ENCODE measurements at places on chromosomes 1 and 21. TPM values are rescaled to one million over a fixed set of nuclear protein-coding genes. Genes with fewer than 3 reads are reported as not detected.

The TPTE gene
- not detected for polyA plus RNA-seq

The MYOC gene
- not detected for polyA plus RNA-seq

The SPRR2E gene
- polyA plus RNA-seq, result not detected

The HES3 gene
- polyA plus RNA-seq, result not detected

The GPR37L1 gene
- 0.13 TPM for polyA plus RNA-seq

The FNBP1L gene
- polyA plus RNA-seq, result 24.1 TPM

DNA sequence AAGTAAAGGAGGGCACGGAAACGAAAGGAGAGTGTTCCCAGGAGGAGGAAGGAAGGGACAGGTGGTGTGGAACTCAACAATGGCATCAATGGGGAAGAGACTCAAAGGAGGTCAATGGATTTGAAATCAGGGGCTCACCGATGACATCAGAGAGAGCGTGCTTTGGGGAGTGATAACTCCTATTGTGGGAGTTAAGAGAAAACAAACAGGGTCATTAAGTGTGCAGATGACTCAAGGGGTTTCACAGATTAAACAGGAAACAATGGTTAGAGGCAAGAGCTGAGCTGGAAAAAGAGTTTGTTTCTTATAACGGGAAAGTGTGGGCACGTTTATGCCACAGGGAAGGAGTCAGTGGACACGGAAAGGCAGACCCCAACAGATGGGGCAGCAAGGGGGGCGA, 629.1 kb downstream of the SMYD3 start:
- DNase-seq, result no peak

DNA sequence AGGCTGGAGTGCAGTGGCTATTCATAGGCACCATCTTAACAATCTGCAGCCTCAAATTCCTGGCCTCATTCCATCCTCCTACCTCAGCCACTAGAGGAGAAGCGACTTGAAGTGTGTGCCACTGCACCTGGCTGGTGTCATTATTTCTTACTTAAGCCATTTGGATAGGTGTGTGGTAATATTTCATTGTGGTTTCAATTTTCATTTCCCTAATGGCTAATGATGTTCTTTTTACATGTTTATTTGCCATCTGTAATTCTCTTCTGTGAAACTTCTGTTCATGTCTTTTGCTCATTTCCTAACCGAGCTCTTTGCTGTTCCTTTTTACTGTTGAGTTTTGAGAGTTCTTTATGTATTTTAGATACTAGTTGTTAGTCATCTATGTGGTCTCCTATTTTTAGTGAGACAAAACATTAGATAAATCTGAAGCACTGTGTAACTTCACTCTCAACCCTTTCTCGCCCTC, 66.8 kb downstream of the SLC27A3 start:
- DNase-seq, result no peak

- no peak for DNase-seq
These were observed 73.7 kb downstream of the SLC16A1 start for GRCh38 chr1:112882271-112882744.

- no peak for DNase-seq
These were observed 84.3 kb downstream of the NPHP4 start for GRCh38 chr1:5907966-5908365.

DNA sequence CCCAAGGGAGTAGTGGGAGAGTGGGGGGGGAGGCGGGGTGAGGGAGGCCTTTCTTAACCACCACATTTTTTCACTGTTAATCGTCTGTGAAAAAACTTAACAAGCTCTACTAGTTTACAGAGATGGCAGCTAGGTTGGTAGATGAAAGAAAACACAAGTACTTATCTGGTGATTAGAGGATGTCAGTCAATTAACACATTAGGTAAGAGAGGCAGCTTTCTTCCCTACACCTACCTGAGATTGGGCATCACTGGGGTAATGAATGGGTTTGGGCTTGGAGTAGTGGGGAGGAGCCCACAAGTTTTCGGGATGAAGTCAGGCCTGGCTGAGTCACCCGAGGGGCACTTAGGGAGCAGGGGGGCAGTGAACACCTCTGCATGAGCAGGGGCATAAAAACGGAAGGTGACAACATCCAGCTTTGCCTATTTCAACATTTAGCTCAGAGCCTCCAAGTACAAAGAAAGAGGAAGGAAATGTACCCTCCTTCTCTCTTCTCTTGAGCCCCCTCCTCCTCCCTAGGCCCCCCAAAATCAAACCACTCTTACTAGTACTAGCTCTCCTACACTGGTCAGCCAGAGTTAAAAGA, 2.5 kb downstream of the LBR start:
- no peak for DNase-seq

DNA sequence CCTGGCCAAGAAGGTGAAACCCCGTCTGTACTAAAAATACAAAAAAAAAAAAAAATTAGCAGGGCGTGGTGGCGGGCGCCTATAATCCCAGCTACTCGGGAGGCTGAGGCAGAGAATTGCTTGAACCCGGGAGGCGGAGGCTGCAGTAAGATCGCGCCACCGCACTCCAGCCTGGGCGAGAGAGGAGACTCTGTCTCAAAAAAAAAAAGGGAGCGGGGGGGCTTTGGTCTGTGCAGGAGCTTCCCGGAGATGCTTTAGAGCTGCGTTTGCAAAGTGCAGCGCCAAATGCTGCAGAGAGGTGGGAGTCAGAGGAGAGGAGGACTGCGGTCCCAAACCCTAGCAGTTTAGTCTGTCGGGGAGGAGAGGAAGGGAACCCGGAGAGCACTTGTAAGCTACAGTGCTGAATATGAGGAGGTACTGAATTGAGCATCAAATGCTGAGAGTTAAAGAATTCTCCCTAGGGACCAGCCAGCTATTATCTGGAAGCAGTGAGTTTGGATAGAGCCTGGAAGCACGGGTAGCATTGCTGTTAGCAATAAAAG, 569 bp downstream of the FALEC start:
- DNase-seq, result no peak

- no peak for DNase-seq
These were observed 619.3 kb downstream of the PTPRU start for GRCh38 chr1:29855561-29856160.

- DNase-seq, result no peak
These were observed 8.3 kb upstream of the PADI1 start for GRCh38 chr1:17196496-17197185.

GRCh38 chr1:184941735-184942134, 32.6 kb downstream of the NIBAN1 start:
- DNase-seq, result no peak

Data from HepG2 (cell line).